ENCODE measurements at places on chromosomes 2 and 18.

GRCh38 chr2:46208766-46209165 is 88.4 kb upstream of the EPAS1 start:
- no peak for DNase-seq

GRCh38 chr2:173589604-173590275 is 235.1 kb downstream of the CDCA7 start:
- DNase-seq: no peak

- no peak for DNase-seq
Measured at GRCh38 chr2:141770530-141770929, 360.3 kb downstream of the LRP1B start.

GRCh38 chr18:78368726-78369125 is 610.9 kb upstream of the SALL3 start:
- DNase-seq: no peak

DNA sequence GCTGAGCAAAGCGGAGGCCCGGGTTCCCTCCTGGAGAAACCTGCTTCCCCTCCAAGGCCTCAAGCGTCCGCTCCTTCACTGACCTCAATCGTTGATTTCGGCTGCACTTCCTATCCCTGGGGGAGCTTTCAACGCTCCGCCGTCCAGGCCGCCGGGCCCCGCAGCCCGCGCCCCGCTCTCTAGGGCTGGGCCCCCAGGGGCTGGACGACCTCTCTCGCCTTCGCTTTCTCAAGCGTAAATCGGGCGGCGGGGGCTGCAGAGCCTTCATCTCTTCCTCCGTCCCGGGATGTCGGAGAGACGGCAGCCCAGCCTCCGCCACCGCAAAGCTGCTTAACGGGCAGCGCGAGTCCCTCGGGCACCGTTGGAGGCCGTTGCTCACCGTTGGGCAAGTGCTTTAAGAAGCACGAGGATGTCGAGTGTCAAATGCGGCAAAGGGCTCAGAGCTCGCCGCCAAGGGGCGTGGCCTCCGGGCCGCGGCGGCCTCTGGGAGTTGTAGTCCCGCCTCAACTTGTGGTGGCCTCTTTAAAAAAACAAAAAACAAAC is 8.5 kb downstream of the HES6 start:
- peak; percentile 74 for DNase-seq

GRCh38 chr2:119435081-119435952 is 3.7 kb downstream of the TMEM37 start:
- DNase-seq: no peak

DNA sequence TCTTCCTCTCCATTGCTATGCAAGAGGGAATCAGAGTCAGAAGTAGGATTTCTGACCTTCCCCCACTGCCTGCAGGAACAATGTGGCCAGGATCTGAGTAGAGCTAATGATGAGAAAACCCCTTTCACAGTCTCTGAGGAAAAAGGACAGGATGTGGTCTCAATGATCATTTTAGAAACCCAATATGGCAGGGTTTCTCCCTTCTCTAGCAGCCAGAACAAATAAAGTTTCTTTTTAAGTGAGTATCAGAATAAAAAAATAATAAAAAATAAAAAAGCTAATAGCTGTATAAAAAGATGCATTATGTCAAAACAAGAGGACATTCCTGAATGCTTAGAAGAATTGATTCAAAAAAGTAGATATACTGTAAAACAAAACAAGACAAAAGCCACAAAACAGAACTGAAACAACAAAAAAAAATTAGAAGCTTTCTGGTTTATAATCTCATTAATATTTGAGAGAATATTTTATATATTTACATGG is 1124.9 kb upstream of the ZEB2 start:
- DNase-seq: no peak

GRCh38 chr2:209468846-209469245 is 45.0 kb downstream of the MAP2 start:
- no peak for DNase-seq

GRCh38 chr2:194672994-194673393 is 984.0 kb upstream of the SLC39A10 start:
- no peak for DNase-seq

DNA sequence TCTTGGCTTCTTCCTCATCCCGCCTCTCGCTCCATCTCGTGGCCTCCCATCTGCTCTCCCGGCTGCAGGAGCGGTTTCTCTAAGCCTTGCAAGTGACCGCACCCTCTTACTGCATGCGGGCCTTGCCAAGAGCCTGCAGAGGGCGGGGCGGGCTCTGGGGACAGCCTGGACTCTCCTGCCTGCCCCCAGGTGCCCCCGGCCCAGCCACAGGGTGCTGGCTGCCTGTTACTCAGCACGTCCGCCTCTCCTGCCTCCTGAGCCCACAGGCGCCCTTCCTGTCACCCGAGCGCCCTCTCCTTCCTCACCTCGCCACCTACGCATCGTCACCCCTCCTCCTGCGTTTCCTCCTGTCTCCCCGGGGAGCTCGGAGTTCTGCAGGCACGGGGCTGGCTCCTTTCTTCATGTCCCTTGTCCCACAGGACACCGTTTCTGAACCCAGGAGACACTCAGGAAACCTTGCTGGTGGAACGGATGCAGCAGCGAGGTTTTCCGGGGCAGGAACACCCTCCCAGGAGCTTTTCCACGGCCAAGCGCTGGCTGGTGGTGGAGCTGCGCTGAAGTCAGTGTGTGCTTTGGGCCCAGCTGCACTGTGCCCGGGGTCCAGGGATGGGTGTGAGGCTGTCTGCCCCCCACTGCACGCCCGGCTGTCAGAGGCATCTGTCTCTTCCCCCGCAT is 28.5 kb downstream of the HPCAL1 start:
- DNase-seq: peak; percentile 59

GRCh38 chr2:100616841-100617390 is 54.1 kb downstream of the PDCL3 start:
- DNase-seq: no peak

DNA sequence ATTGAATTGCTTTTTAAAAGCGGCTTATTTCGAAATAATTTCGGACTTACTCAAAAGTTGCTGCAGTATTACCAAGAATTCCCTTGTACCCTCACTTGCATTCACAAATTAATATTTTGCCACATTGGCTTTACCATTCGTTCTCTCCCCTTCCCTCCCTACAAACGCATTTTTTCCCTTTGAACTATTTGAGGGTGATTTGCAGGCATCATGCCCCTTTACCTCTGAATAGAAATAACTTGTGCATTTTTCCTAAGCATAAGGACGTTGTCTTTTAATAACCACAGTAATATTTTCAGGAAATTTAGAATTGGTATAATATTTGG is 608 bp downstream of the CCDC138 start:
- no peak for DNase-seq

DNA sequence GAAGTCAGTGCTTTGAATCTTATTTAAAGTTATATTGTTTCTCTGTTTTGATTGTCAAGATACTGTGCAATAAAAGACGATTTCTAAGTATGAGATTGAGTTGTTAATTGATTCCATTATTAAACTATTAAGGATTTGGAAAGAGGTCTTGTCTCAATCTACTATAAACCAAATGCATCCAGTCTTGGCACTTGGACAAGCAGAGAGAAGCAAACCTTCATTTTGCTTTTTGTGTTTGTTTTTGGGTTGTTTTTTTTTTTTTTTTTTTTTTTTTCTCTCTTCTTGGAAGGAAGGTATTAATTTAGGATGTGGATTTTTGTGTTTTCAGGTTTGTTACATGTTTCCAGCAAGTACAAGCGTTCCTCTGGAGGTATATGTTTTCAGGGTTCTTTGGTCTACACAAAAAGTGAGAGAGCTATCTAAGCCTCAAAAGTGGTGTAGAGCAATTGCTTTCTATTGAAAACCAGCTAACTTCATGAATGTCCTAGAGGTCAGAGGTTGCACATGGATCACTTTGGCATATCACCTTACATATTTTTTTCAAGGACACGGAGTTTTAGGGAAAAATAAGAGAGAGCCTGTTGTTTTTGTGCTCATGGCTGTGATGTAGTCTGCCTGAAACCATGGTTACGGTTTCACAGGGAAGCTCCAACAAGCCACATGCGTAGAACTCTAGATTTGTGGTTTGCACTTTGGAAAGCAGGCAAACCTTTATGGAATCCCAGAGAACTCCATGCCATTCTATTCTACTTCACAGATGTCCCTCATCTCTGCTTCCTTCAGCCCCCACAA is 1.8 kb downstream of the PRKCE start:
- no peak for DNase-seq

GRCh38 chr2:124888431-124888830 is 863.3 kb downstream of the CNTNAP5 start:
- no peak for DNase-seq

DNA sequence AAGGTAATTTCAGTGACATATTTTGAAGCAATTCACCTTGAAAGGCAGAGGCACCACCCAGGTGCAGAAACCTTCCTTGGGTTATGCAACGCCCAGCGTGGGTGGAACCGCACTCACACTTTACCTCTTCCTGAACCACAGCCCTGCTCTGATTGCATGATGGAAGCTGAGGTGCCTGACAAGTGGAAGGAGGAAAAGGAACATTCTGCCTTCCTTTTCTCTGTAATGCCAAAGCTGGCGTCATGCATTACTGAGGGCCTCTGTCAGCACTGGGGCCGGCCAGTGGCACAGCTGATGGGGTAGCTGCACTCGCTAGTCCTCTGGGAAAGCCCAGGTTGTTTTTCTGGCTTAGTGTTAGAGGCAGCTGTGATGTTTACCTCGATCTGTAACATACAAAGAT is 266.5 kb downstream of the NEDD4L start:
- peak; percentile 44 for DNase-seq

GRCh38 chr2:222142027-222142426 is 156.8 kb downstream of the PAX3 start:
- DNase-seq: no peak

DNA sequence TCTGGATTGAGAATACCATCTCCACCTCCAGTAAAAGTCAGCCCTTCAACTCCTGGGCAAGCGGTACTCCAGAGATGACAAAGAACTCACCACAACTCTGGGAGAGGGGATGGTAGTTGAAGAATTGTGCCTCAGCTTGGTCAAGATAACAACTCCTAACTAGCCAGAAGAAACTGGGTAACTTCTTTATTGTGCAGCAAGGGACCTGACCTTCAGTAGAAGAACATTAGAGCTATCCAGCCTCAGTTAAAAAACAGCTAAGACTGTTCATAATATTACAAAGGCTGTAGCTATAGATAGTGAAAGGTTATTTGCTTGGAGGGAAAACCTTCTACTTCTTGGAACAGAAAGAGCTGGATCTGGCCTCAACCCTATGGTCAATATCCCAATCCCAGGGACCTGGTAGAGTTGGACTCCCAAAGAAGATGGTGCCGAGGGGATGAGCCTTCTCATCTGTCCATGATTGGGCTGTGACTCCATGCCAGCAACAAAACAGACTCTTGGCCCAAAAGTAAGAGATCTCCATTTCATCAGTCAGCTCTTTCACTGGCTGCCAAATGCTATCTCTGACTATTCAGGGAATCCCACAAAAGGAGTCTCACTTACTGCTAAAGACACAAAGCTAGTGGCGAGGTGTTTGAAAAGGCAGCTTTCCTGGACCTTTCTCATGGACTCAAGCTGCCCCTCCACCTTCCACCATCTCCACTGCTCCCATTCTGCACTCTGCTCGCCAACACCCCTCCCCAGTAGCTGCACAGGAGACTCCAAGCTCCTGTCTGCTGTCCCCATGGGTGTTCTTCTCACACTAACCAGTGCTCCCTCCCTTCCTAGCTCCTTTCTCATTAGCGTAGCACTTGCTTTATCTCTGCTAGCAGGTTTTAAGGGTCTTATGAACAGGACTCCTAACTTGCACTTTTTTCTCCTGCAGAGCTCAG is 145.8 kb downstream of the CAPN13 start:
- no peak for DNase-seq

GRCh38 chr2:74007711-74008110 is 23.0 kb downstream of the TET3 start:
- DNase-seq: no peak

DNA sequence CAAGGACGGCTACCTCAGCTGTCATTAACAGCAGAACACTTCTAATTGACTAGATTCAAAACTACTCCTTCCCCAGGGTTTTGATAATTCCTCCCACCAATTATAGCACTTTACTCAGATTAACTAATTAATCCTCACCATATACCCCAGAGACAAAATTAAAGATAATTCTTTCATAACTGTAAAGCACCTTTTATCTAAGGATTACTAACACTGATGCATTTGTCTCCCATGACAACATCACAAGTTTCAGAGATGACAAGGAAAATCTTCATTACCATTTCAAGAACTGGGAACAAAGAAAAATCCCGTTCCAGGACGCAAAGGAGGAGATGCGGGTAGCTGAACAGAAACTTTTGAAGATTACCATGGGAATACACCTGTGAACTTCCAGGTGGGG is 129.4 kb upstream of the ITGA6 start:
- DNase-seq: no peak

- DNase-seq: no peak
Measured at GRCh38 chr18:907885-908757, 3.5 kb downstream of the ADCYAP1 start.

GRCh38 chr2:160062292-160063005 is at the start of gene PLA2R1:
Gene PLA2R1 (minus strand): TSS chr2:160062615. CDS start chr2:160062403, 212 bp downstream.
- DNase-seq: no peak
